ENCODE measurements at places on chromosomes 2 and 18. TPM values are rescaled to one million over a fixed set of nuclear protein-coding genes. Genes with fewer than 3 reads are reported as not detected.
A peak's percentile ranks its signal among the peaks of the same experiment; 100 is the strongest.

GRCh38 chr18:47251289-47252120 is at the start of gene SKOR2:
Gene SKOR2 (minus strand): TSS chr18:47251660. CDS start chr18:47249183, 2,477 bp downstream.
- no peak for DNase-seq

GRCh38 chr2:118973542-118973951 is 31.6 kb downstream of the MARCO start:
- no peak for DNase-seq

DNA sequence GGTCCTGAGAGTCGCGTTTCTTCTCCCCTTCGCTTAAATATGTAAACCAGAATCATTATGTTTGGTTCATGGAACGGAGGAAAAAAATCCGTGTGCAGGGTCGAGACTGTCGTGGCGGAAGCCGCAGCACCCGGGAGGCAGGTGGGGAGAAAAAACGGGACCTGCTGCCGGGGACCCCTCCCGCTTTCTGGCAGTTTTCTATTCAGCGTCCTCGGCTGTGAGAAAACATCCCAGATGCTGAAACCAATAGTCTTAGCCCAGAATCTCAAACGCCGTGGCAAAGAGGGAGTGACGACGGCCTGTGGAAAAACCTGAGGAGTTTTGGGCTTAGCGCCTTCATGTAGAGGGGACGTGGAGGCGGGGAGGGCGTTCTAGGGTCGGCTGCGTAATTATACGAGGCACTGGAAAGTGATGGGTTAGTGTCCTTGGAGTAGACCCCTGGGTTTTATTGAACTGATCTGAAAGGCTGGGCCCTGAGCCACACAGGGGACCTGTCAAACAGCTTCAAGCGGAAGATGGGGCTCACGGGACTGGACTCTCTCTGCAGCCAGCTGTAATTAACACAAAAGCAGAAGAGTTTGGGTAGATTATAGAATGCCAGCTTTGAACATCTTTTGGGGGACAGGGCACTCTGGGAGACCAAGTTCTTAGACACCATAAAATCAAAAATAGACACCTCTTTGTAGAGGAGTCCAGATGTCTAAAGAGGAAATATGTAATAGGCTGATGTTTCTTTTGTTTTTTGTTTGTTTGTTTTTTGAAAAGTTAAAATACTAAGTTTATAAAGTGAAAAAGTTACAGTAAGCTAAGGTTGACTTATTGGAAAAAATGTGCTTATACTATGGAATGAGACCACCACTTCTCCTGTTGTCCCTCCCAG is 834 bp upstream of the BUB1 start:
- DNase-seq = peak; percentile 26

- no peak for DNase-seq
Observed at GRCh38 chr18:63293935-63294334, 25.6 kb downstream of the BCL2 start.

DNA sequence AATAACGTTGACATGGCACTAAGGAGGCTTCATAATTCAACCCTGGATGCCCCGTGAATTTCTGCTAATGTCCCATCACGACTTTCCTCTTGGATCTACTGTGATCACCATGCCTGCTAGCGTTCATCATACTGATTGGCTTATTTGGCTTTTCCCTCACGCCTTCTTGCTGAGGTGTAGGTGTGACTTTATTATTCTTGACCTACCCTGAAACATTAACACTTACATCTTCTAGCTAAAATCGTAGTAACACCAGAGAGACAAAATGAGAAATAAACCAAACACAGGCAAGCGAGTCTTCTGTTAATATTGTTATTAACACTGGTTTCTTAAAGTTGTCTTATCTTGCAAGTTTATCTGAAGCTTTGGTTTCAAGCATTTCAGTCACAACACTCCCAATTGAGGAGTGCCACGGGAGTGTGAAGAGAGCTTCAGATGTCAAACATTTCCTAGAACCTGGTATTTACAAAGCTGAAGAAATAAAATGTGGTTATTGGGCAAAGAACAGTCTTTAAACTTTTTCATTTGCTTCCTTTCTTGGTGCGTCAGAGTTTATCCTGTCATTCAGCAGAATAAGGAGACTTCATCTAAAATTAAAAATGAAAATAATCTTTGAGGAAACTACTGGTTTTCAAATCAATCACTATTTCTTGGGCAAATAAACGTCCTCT is 15.4 kb upstream of the STAT1 start:
- no peak for DNase-seq

- DNase-seq = peak; percentile 62
Observed at GRCh38 chr2:189411860-189412259, 29.4 kb upstream of the WDR75 start.

- peak; percentile 77 for DNase-seq
Observed at GRCh38 chr18:54392543-54393023, 34.9 kb downstream of the C18orf54 start.

DNA sequence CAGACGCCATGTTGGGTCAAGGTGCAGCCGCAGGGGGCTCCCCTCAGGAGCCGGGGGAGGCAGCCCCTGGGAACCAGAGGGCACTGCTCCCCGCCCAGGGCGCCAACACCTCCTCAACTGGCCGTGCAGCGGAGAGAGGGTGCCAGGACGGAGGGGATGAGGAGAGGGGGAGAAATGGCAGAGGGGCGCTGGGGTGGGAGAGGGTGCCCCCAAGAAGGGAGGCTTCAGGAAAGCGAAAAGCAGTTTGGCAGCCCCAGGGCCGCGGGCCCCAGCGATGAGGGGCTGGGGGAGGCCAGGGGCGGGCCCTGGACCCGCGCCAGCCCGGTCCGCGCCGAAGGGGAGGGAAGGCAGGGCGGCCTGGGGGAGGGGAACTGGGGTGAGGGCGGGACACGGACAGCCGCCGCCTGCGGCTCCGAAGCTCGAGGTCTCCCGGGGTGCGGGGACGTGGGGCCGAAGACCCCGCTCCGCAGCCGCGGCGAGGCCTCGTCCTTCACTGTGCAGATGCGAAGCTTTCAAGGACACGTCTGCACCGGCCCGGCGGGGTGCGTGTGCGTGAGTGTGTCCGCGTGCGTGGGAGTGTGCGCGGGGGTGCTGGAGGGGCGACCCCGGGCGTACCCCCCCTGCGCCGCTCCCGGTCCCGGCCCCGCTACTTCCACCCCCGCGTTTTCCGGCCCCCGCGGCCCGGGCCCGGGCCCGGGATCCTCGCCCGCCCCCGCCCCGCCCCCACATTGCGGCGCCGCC is 1.4 kb downstream of the DNMT3A start:
- DNase-seq = no peak

DNA sequence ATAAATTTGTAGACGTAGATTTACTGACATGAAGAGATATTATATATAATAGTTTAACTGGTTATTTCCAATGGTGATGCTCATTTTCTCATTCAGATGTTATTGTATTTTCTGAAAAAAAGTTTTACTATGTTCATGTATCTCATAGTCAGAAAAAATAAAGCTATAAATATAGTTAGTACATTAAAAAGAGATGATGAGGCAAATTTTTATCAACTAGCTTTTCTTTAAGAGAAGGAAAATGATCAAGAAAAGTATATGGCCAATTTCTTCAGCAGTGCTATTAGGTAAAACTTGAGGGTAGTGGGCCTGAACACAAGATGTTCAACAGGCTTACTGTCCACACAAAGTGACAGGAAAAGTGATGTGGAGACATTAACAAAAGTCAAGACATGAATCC is 11.7 kb downstream of the TTC21B start:
- no peak for DNase-seq

DNA sequence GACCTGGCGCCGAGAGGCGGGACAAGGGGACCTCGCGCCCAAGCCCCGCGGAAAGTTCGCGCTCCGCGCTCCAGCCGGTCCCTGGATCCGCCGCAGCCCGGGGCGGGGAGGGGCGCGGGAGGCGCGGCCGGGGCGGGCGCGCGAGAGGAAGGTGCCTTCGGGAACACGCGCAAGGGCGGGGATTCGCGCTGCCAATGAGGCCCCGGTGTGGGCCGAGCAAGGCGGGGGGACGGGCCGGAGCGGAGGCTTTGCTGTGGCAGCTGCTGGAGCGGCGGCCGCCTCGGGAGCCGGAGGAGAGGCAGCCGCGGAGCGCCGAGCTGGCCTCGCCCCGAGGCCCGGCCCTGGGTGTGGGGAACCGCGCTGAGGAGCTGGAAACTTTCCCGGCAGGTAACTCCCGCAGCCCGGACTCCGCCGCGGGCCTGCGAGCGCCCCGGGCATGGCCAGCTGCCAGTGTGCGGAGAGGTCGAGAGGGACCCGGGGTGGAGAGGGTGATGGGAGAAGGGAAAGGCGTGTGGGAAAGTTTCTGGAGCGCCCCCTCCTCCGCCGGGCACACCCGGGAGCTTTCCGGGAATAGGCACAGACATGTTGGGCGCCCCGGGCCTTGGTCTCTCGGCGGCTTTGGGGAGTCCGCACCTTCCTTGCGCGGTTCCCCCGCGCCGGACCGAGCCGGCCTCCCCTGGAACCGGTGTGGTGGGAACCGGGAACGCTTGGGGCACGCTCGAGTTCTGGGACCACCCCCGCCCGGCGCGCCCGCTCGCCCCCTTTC is at the start of gene TANC1:
TSS of gene TANC1 (plus strand) at position 245 of the 766 bp plus-strand sequence. CDS start 97,271 bp downstream, outside the sequence.
- DNase-seq = peak; percentile 95

- DNase-seq = peak; percentile 79
Observed at GRCh38 chr18:8188184-8188583, 421.1 kb upstream of the RAB12 start.

- DNase-seq = no peak
Observed at GRCh38 chr2:54081574-54081973, 33.8 kb upstream of the ACYP2 start.

- DNase-seq = no peak
Observed at GRCh38 chr18:5787936-5788335, 107.4 kb downstream of the TMEM200C start.

GRCh38 chr18:3863006-3863405 is 413.0 kb downstream of the TGIF1 start:
- no peak for DNase-seq

GRCh38 chr2:199882667-199883066 is 28.4 kb upstream of the C2orf69 start:
- DNase-seq = no peak

DNA sequence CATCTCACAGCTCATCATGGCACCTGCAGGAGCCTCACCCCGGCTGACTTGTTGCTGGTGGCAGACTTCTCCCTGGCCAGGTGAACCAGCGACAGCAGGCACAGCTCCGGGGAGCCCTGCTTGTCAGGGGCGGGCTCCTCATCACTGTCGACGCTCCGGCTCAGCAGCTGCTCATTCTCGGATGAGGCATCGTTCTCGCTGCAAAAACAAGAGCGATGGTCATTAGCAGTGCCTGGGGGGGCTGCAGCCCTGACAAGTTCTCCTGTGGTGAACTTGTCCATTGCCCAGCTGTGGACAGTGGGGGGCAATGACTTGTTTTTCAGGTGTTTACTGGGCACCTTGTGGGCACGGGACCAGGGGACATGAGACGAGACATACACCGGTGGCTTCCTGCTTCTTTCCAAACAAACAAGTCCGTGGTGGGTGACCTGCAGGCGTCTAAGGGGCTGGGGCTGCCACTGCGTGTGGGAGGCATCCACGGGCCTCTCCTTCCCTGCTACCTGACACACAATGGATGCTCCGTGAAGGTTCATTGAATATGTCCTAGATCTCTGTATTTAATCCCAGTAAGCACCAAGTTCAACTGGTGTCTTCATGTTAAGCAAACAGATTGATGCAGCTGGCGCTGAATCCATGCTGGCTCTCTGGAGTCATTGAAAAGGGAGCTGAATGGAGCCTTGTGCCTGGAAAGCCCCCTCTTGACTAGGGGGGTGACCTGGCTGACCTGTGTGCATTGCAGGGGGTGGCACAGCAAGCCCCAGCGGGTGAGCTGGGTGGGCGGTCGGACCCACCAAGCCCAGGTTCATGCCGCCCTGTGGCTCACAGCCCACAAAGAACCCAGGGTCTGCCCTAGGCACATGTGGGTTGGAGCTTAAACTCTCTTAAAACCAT is 81.0 kb downstream of the EDAR start:
- no peak for DNase-seq

The REG3A gene
- not detected for total RNA-seq

The CDH19 gene
- not detected for total RNA-seq

The CCDC102B gene
- 22.1 TPM for total RNA-seq

The TCF7L1 gene
- total RNA-seq = 0.53 TPM

The PPM1G gene
- 68.0 TPM for total RNA-seq

The PIK3C3 gene
- 39.3 TPM for total RNA-seq

The FABP1 gene
- not detected for total RNA-seq

The ACMSD gene
- not detected for total RNA-seq

The UGT1A4 gene
- total RNA-seq = not detected
